Activated CD4-positive, alpha-beta memory T cell treated with anti-CD3 and anti-CD28 coated beads, Interleukin-2, amount 10 ng/mL, durations not matched to agents 7 days and 5 days (primary cell): ENCODE measurements at places on chromosomes 4 and X. TPM values are rescaled to one million over a fixed set of nuclear protein-coding genes. Genes with fewer than 3 reads are reported as not detected.

USP17L27 gene
- not detected for total RNA-seq

STS gene
- 1.3 TPM for total RNA-seq

PRSS12 gene
- not detected for total RNA-seq

TMPRSS11A gene
- total RNA-seq = not detected

STK32B gene
- not detected for total RNA-seq

HTR2C gene
- not detected for total RNA-seq

MCTS1 gene
- total RNA-seq = 53.8 TPM

SPARCL1 gene
- total RNA-seq = not detected

APLN gene
- total RNA-seq = 0.15 TPM

MAGED4 gene
- total RNA-seq = 0.53 TPM

SSX7 gene
- total RNA-seq = not detected

FAM133A gene
- not detected for total RNA-seq

TMSB15A gene
- not detected for total RNA-seq

WAS gene
- 157 TPM for total RNA-seq

FAM184B gene
- total RNA-seq = not detected

AMMECR1 gene
- 12.6 TPM for total RNA-seq

ADAM29 gene
- total RNA-seq = not detected

VSIG1 gene
- total RNA-seq = 5.0 TPM

SASH3 gene
- 229 TPM for total RNA-seq

AREG gene
- total RNA-seq = 0.90 TPM

MAGEB17 gene
- not detected for total RNA-seq

USP17L12 gene
- total RNA-seq = not detected

DSPP gene
- not detected for total RNA-seq

RAB39B gene
- total RNA-seq = 14.7 TPM

GAK gene
- total RNA-seq = 156 TPM

ARX gene
- total RNA-seq = not detected

CYSLTR1 gene
- 14.4 TPM for total RNA-seq

CT45A2 gene
- not detected for total RNA-seq

EXOC1L gene
- total RNA-seq = not detected

PABPC1L2B gene
- not detected for total RNA-seq

BANK1 gene
- 0.68 TPM for total RNA-seq

SCRG1 gene
- total RNA-seq = not detected

MORF4L2 gene
- 134 TPM for total RNA-seq
